Hematopoietic multipotent progenitor cell treated with erythropoietin and hydrocortisone succinate and interleukin-3 and kit ligand, for 17 days (in vitro differentiated cells): ENCODE measurements at places on chromosomes 2 and 18.

GRCh38 chr2:150127346-150127990 is 360.0 kb downstream of the RND3 start:
- DNase-seq, result no peak

- peak; percentile 12 for DNase-seq
These were observed 1.4 kb downstream of the PSD4 start for GRCh38 chr2:113175042-113175628.

- DNase-seq, result no peak
These were observed 3.8 kb downstream of the MYL12A start for GRCh38 chr18:3251249-3251962.

GRCh38 chr2:88334418-88334817 is 118.1 kb downstream of the FOXI3 start:
- DNase-seq, result no peak

DNA sequence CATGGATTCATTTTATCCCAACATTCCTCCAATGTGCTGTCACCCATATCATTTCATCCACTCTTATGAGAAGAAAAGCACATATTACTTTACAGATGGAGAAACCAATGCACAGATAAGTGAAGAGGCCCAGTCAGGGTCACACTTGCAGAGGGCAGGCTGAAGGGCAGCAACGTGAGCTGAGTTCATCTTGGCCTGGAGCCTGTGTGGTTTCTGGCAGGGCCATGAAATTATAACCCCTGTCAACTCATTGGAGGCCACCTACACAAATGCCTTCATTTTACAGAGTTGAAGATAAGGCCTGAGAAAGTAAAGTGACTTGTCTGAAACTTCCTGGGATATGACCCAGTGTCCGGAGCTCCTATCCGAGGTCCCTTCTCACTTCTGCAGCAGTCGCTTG is 88.4 kb upstream of the NRP2 start:
- DNase-seq, result no peak

DNA sequence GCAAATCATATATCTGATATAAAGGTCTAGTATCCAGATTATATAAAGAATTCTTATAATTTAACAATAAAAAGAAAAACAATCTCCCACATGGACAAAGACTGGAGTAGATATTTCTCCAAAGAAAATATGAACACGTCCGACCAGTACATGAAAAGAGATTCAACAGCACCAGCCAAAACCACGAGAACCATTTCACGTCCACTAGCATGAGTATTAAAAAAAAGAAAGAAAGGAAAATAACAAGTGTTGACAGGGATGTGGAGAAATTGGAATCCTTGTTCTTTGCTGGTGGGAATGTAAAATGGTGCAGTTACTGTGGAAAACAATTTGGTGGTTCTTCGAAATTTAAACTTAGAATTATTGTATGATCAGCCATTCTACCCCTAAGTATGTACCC is 432.7 kb upstream of the TRIB2 start:
- DNase-seq, result no peak

- DNase-seq, result no peak
These were observed 118.4 kb downstream of the GLI2 start for GRCh38 chr2:120854014-120854620.

DNA sequence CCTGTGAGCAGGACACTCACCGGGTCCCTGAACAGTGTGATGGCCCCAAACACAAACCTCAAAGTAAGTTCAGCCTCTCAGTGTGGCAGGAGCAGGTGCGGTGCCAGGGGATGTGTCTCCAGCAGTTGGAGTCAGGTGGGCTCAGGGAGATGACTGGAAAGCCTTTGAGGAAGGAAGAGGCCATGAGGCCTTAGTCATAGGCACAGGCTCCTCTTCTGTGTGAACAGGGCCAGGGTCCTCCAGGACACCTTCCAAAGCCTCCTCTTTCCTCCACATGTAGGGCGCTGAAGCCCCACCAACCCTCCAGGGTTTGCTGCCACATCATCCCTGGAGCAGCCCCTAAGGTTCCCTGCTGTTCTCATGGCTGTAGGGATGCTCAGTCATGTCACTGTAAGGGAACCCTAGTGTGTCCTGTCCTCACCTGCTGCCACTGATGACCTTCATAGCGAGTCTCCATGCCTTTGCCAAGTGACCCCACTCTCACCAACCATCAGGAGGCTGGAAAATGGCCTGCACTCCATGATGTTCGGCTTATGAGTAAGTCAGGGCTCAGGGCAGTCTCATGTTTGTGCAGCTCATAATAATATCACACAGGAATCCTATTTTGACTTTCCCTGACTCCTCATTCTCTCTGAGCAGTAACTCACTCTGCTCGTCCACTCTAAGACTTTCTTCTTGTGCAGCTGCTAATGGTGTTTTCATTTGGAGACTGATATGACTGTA is 1152.9 kb downstream of the RPIA start:
- DNase-seq, result no peak

DNA sequence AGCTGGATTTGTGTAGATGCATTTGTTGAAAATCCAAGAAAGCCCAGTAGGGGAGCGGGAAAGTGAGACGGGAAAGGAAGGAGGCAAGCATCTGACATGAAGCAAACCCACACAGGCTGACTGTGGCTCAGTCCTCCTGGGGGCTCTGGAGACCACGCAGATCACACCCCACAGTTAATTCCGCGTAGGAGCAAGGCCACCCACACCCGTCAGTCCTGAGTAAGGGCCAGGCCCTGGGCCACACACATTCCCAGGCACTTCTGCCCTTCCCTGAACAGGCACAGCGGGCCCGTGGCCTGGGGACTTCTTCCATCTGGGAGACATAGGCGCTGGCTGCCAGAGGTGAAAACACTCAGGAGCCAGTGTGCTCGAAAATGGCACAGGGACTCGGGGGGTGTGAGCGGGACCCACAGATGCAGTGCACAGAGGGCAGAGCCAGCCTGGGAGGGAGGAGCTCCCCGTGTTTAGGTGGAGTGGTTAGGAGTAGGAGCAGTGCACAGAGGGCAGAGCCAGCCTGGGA is 19.4 kb upstream of the PRLH start:
- DNase-seq, result no peak

- DNase-seq, result peak; percentile 20
These were observed 1.1 kb downstream of the MIB1 start for GRCh38 chr18:21741562-21742314.

DNA sequence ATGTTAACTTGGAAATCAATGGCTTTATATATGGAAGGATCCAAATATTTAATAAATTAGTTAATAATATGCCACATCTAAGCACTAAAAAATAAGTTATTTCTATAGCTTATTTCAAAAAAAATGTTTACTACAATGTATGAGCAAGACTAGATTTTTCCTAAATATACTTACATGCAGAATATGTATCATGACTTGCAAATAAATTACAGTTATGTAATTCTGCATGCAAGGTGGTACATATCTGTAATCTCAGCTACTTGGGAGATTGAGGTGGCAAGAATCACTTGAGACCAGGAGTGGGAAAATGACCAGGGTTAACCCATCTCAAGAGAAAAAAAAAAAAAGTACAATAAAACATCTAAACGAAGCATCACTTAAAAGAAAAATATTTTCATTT is 11.6 kb downstream of the PUM2 start:
- DNase-seq, result no peak

GRCh38 chr2:172230332-172230888 is 127.7 kb upstream of the DLX2 start:
- no peak for DNase-seq

GRCh38 chr2:151043484-151043883 is 218.2 kb downstream of the RBM43 start:
- no peak for DNase-seq

- no peak for DNase-seq
These were observed 1.4 kb downstream of the CYS1 start for GRCh38 chr2:10078704-10079265.

DNA sequence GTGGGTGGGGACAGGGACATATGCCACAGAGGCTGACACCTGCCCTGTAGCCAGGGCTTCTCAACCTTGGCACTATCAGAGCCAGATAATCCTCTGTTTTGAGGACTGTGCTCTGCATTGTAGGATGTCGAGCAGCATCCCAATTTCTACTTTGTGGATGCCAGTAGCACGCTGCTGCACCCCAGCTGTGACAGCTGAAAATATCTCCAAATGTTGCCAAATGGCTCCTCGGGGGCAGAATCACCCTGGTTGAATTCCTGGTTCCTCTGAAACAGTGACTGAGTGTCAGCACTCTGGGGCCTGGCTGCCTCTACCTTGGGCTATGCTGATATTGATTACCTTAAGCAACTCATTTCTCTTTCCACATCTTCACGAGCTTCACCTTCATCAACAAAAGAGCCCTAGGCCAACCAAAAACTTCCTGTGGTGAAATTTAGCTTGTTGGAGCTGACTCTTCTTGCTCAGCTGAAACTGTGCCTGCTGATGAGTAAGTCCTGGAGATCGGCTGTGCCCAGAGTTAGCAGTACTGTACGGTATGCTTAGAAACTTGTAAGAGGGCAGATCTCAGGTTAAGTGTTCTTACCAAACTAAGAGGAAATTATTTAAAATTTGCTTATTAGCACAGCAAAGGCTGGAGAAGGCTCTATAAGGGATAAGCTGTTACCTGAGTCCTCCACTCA is 138.1 kb downstream of the SEPTIN10 start:
- no peak for DNase-seq

GRCh38 chr2:43083710-43084698 is 142.4 kb downstream of the ZFP36L2 start:
- no peak for DNase-seq

- DNase-seq, result peak; percentile 13
These were observed 140.3 kb downstream of the CYRIA start for GRCh38 chr2:16525265-16525887.

DNA sequence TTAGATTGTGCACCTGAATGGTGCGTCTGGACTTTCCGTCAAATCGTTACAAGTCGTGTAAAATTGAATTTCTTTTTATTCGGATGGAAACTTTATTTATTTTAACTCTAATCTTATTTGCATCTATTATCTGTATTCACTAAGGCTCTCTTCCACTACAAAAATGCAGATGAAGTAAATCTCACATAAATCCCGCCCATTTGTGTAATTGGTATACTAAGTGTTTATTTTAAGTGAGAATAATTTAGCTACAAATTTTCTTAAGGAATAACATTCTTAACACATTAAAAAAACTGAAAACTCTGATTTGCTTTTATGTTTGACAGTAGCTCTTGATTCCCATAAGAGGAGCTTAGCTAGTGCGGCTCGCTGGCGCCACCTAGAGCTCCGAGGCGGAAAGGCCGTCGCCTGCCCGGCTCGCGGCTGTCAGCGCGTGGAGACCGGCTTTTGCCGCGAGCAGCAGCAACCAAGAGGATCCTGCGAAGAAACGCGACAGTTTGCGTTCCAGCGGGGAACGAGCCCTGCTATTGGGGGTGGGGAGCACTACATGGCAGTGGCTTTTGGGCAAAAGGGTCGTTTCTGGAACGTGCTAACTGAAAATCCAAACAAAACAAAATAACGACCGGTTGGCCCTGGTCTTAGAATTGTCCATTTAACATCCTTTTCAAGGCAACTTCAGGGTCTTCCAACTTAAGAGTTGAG is 6.7 kb downstream of the SP9 start:
- peak; percentile 76 for DNase-seq

- DNase-seq, result no peak
These were observed 38.7 kb downstream of the RPL37A start for GRCh38 chr2:216537366-216537765.

DNA sequence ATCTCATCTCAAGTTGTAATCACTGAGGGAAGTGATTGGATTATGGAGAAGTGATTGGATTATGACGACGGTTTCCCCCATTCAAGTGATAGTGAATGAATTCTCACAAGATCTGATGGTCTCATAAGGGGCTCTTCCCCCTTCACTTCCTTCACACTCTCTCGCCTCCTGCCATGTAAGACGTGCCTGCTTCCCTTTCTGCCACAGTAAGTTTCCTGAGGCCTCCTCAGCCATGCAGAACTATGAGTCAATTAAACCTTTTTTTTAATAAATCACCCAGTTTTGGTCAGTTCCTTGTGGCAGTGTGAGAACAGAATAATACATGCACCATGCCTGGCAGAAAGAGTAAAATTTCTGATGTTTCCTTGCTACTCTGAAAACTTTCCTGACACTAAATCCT is 36.6 kb downstream of the CEP68 start:
- DNase-seq, result no peak

GRCh38 chr2:143422681-143423080 is 293.5 kb downstream of the ARHGAP15 start:
- no peak for DNase-seq

DNA sequence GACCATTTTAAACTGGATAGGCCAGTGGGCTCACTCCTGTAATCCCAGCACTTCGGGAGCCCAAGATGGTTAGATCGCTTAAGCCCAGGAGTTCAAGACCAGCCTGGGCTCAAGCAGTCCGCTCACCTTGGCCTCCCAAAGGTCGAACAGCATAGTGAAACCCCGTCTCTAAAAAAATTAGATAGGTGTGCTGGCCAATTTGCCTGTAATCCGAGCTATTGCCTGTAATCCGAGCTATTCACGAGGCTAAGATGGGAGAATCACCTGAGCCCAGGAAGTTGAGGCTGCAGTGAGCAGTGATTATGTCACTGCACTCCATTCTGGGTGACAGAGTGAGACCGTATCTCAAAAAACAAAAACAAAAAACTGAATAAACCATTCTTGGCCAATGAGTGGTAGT is 52.6 kb upstream of the EMILIN2 start:
- DNase-seq, result no peak

- DNase-seq, result no peak
These were observed 233.7 kb downstream of the SCG2 start for GRCh38 chr2:223368481-223368880.

DNA sequence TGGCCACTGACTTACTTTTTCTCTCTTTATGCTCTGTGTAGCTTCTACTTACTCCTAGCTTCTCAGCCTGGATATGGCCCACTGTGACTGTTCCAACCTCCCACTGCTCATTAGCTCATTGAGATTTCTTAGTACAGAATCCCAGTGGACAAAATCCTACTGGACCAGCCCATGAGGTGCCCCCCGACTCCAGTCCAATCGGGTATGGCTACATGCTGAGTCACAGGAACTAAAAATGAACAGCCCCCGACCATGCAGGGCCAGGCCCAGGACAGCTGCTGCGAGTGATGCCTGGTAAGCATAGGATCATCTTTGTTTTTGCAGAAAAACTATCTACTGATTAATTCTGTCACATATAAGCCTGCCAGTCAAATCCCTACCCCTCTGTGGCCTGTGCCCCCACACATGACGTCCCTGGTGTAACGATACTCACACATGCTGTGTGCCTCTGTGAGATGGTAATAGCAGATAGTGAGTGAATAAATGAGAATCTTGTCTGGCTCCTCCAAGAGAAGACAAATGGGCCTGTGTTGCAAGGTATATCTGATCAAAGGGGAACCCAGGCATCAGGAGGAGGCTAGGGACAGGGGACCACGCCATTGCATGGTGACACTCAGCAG is 85.9 kb upstream of the KLF7 start:
- no peak for DNase-seq

GRCh38 chr18:77065221-77065981 is 67.2 kb downstream of the MBP start:
- DNase-seq, result peak; percentile 60

- no peak for DNase-seq
These were observed 537.4 kb downstream of the CPS1 start for GRCh38 chr2:211093743-211094303.

- DNase-seq, result no peak
These were observed 1494.6 kb upstream of the DDX18 start for GRCh38 chr2:116319935-116320334.

GRCh38 chr2:134398300-134398699 is 144.4 kb downstream of the MGAT5 start:
- DNase-seq, result no peak

- no peak for DNase-seq
These were observed 208.0 kb downstream of the LOXHD1 start for GRCh38 chr18:46449033-46449432.

- no peak for DNase-seq
These were observed 14.5 kb downstream of the SLC19A3 start for GRCh38 chr2:227703280-227703732.
